ENCODE measurements at places on chromosomes 1 and 21.

- DNase-seq: no peak
Measured at GRCh38 chr1:55204997-55205396, 10.2 kb downstream of the USP24 start.

DNA sequence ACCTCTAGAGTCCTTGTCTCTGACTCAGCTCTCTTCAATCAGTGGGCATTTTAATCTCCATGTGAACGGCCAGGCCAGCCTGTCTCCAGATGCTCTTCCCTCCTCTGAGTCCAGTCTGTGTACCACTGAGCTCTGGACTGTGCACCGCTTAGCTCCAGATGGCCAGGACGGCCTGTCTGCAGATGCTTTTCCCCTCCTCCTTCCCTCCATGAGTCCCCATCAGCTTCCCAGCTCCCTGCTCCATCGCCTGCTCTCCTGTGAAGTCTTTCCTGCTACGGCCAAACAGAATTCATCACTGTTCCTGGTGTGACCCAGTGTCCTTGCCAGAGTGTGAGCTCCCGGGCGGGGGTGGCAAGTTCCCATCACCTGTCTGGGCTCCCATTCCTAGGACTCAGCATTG is 42.0 kb downstream of the STUM start:
- DNase-seq: no peak

DNA sequence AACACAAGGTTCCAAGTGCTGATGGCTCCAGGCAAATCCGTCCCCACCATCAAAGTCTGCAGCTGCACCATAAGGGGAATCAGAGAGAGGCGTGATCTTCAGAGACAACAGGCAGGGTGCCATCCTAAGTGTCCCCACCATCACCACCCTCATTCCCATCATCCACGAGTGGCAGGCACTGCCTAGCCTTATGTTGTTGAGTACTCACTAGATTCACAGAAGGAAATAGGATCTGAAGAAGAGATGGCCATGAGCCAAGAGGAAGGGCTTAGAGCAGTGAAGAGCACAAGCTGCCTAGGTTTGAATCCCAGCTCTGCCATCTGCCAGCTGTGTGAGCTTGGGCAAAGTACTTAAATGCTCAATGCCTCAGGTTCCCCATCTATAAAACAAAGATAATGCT is 207.3 kb upstream of the CSF3R start:
- DNase-seq: no peak

GRCh38 chr1:209456878-209457277 is 126.6 kb upstream of the CAMK1G start:
- no peak for DNase-seq

GRCh38 chr1:206582971-206583706 is 29.1 kb downstream of the EIF2D start:
- DNase-seq: no peak

DNA sequence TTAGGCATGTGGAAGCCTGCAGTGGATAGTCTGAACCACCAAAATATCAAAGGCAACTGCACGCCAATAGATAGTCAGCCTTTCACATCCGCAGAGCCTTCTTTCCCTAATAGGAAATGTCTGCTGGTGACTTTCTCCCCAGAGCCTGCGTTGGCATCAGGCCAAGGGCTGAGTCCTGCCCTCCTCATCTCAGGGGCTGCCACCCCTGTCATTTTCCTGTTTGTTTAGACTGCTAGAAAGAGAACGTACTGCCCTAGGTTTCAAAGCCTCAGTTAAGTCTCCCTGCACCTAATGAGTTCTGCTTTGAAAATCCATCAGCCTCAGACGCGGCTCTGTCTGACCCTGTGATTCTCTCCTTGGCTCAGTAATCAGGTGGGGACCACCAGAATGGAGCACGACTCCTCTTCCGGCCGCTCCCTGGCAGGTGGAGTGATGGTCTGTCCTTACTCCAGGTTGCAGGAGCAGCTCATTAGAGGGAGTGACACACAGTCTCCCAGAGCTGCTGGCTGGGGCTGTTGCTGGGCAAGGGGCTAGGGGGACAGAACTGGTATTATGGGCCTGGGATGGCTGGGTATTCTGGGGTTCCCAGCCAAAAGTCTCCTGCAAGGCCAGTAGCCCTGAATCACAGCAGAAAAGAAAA is 27.3 kb downstream of the STUM start:
- no peak for DNase-seq

- no peak for DNase-seq
Measured at GRCh38 chr1:155226910-155227260, 18.4 kb downstream of the MTX1 start.

DNA sequence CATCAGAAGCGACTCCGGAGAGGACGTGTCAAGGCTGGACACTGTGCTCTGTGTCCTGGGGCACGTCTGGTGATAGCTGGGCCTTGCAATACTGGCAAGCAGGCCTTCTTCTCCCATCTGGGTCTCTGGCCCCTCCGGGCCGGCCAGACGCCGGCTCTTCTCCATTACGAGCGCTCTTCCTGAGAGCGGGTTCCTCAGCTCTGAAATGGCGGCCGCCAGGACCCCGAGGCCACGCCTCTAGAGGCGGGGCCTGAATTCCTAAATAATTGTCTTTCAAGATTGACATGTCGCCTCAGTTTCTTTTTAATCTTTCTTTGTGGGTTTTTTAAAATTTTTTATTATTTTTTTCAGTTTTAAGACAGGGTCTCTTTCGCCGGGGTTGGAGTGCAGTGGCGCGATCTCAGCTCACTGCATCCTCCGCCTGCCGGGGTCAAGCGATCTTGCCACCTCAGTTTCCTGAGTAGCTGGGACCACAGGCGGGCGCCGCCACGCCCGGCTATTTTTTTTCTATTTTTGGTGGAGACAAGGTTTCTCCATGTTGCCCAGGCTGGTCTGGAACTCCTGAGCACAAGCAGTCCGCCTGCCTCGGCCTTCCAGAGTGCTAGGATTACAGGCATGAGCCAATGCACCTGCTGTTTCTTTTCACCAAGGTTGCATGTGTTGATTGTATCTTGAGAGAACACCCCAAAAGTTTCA is 9.2 kb downstream of the RNF2 start:
- no peak for DNase-seq

DNA sequence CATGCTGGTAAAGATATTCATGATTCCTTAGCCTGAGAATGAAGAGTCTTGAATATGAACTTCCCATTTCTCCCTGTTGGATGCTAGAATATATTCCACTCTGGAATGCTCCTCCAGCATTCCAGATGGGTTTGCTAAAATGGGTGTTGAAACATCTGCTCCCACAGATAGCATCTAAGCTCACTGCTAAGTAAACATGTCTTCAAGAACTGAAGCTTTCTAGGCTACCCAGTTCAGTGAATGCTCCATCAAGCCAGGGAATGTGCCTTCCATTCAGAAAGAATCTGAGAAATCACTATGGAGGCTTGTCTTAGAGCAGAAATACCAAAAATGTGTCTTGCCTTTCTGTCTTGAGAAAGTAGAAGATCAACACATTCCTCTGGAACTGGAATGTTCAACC is 81.1 kb downstream of the TNFSF18 start:
- DNase-seq: no peak

DNA sequence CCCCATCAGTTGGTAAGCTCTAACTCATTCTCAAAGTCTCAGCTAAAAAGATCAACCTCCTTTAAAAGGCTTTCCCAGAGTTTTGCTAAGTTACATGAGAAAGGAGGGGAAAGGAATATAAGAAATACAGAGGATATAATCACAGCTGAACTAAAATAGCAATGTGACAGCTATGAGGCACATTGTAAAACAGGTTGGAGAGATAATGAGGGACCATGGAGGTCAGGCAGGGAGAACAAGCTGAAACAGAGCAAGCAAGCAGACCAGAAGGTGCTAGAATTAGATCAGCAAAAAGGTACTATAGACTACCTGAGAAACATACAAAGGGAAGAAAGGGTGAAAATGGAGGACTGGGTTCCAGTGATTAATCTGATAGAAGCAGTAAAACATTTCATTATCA is 28.5 kb downstream of the GPATCH2 start:
- no peak for DNase-seq

DNA sequence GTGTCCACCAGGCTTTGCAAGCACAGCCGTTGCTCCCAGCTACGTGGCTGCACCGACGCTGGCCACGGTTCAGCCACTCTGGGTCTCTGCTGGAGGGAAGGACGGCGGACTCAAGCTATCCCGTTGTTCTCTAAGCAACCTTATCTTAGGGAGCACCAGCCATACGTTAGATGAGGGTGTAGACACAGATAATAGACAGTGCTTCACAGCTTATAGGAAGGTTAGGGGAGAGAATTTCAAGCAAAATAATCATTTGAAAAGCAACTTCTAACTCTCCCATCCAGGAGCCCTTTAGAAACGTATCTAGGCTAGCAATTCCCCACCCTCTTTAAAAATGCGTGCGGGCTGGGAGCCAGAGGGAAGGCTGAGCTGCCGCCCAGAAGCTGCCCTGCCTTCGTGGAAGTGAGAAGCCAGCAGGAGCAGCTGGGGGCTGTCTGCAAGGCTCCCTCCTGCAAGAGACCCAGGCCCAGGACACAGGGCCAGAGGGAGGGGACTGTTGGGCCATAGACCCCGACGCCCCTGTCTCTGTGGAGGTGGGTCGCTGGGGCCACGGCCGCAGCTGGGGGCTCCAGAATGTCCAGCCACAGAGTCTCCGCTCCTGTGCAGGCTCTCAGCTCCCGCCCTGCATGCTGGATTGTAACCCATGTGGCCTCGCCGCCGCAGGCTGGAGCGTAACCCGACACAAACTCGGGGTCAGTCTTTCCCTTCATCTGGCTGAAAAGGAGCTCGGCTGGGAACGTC is 31.2 kb upstream of the COL6A2 start:
- no peak for DNase-seq

- DNase-seq: no peak
Measured at GRCh38 chr1:3598051-3598491, 13.2 kb downstream of the MEGF6 start.

DNA sequence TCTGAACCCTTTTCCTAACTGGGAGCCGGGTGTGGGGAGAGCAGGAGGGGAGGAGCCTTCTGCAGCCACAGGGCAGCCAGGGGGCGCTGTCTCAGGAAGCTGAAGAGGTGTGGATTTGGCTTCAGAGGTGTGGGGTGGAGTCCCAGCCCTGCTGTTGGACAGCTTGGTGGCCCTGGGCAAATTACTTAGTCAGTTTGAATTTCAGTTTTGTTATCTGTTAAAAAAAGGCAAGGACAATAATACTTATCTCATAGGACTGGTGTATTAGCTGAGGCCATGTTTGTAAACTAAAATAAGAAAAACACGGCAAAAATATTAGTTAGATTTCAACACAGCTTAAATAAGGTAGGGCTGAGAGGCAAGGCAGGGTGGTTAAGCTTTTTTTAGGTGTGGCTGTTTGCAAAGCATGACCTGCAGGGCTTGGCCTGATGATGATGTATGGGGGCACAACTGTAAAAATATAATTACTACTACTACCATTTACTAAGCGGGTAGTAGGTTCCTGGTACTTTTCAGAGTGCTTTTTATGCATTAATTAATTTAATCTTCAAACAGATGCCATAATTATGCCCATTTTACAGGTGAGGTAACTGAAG is 111.8 kb downstream of the PLXNA2 start:
- DNase-seq: peak; percentile 3

GRCh38 chr21:31078216-31078615 is 39.9 kb upstream of the KRTAP19-8 start:
- no peak for DNase-seq

DNA sequence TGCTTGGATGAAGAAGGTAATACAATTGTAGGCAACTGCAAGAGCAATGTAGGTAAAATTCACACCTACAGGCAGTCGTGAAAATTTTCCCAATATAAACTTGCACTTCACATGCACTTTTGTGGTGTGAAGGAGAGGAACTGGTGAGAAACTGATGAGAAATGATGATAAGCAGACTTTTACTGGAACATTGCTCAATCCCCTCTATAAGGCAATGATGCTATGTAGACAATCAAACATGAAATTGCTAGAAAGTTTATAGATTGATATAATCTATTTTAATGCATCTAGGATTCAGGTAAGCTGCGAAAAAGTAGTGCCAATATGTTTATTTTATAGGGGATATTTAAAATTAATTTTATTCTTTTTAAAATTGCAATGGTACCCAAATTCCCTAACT is 802.2 kb downstream of the KCNT2 start:
- DNase-seq: no peak

GRCh38 chr1:62508187-62508758 is 71.4 kb downstream of the USP1 start:
- no peak for DNase-seq

- no peak for DNase-seq
Measured at GRCh38 chr1:223700942-223701637, 11.2 kb upstream of the CAPN2 start.

DNA sequence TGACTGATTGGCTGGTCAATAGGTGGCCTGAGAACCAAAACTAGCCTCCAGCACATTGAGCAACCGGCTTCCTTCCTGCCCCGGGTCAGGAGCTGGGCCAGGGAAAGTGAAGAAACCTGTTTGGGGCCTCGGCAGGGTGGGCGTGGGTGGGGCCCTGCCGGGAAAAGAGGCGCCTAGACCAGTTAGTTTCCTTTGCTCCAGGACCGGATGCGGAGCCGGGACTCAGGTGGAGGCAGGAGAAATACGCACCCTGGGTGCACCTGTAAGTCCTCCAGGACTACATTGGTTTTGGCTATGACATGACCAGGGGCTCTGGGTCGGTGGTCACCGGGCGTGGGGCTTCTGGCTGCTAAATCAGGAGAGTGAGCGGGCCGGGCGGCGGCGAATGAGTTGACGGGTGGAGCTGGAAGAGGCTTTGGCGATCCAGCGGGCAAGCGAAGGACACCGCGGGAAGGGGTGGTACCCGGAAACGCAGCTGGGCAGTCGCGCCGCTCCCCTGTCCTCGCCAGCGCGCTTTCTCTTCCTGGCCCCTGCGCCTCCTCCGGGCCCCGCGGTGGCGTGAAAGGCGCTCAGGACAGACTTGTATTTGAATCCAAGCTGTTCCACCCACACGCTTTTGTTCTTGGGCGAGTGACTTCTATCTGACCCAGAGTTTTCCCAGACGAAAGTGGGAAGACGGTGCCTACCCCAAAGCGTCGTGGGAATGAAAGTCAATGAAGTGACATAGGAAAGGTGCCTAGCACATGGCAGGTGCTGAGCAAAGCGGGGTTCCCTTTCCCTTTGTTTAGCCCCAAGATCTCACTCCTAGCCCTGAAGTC is 30.6 kb upstream of the JUN start:
- no peak for DNase-seq

DNA sequence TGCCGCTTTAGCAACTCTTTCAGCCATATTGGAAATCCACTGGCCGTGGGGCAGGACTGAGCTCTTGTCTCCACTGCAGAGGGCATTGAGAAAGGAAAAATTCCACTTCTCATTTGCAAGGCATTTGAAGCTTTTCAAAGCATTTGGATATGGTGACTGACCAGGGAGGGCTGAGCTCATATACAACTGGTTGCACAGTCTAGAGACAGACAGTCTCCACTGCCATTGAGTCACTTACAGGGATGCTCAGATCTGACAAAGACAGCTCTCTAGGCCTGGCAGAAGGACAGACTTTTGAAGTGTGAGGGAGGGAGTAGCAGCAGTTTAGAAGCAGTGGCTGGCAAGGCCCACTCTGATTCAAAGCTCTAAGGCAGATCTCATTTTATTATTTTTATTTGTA is 24.2 kb downstream of the NCF2 start:
- no peak for DNase-seq

DNA sequence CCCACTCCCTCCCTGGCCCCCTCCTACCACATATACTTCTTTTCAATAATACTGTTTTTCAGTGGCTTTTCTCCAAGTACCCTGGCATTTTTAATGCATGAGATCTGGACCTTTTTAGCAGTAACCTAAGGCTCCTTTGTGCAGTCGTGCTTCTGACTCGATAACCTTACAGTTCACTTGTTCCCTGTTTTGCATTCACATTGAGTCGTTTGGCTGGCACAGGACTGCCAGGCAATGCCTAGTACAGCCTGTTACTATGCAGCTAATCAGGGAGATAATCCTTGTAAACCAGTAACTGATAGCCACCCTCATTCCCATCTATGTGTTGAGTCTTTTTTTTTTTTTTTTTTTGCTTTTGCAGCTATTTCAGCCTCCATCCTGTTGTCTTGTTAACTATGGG is 3.7 kb downstream of the ATP1B1 start:
- DNase-seq: no peak

All from esophagus squamous epithelium (tissue), 5 donors.